ENCODE measurements at places on chromosomes 5 and 9.

DNA sequence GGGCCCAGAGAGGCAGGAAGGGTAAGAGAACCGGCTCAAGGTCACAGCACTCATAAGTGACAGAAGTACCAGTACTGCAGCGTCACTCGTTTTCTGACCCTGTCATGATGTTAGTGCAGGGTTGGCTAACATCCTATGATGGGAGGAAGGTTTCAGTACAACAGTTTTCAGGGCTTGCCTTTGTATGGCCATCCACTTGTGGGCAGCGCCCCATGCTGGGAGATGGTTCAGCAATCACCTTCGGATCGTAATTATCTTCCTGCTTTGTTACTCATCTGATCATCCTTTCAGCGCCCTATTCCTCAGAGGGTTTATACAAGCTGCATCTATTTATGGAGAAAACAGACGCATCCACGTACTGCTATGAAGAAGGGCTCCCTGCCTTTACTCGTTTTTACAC lies 2.4 kb downstream of the MAP1B start:
- no peak for DNase-seq

- DNase-seq: no peak
Measured at GRCh38 chr5:140329739-140330481, 16.5 kb downstream of the HBEGF start.

DNA sequence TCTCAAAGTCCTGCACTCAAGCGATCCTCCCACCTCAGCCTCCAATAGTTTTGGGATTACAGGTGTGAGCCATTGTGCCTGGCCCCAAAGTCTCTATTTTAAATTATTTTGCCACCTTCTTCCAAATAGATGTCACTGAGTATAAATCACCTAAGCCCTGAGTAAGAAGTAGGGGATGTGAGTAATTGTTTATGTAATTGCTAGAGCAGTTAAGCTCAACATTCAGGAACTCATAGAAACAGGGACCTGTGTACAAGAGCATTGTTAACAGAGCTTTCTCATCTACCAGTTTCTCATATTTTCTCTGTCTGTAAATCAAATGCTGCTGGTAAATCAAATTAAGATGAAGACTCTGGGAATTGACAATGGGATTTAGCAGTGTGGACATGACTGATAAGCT lies 26.3 kb downstream of the CDK7 start:
- DNase-seq: no peak

DNA sequence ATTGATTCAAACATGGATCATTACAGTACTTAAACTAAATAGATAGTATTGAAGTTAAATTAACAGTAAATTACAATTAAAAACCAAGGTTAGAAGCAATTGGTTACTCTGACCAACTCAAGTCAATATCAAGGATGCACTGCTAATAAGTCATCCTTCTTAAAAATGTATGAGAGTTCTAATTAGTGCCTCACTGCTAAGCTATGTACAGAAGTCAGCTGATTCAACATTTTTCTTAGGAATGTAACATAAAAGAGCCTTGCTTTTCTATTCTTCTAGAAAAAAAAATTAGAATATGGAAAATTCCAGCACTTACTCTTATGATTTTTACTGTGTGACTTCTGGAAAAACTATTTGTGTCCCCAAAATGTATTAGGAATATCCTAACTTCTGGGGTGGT lies 75.7 kb upstream of the FBN2 start:
- DNase-seq: no peak

- DNase-seq: no peak
Measured at GRCh38 chr5:94618029-94618492, 343 bp downstream of the KIAA0825 start.

GRCh38 chr9:131776473-131776872 lies 36.6 kb upstream of the RAPGEF1 start:
- DNase-seq: no peak

DNA sequence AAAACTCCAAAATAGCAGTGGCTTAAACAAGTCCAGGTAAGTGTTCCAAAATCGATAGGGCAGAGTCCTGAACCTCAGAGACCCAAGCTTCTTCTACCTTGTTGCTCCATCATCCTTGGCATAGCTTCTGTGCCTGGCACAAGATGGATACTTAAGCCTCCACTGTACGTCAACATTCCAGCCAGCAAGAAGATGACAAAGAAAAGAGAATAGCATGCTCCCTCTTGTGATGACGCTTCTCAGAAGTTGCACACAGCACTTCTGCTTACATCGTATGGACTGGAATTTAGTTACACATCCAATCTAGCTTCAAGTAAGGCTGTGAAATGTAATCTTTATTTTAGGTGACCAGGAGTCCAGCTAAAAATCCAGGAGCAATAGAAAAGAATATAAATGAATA lies 227.4 kb downstream of the ESM1 start:
- DNase-seq: no peak

- DNase-seq: no peak
Measured at GRCh38 chr5:83368319-83368718, 103.2 kb upstream of the VCAN start.

- DNase-seq: no peak
Measured at GRCh38 chr5:119083679-119084078, 12.8 kb downstream of the DMXL1 start.

DNA sequence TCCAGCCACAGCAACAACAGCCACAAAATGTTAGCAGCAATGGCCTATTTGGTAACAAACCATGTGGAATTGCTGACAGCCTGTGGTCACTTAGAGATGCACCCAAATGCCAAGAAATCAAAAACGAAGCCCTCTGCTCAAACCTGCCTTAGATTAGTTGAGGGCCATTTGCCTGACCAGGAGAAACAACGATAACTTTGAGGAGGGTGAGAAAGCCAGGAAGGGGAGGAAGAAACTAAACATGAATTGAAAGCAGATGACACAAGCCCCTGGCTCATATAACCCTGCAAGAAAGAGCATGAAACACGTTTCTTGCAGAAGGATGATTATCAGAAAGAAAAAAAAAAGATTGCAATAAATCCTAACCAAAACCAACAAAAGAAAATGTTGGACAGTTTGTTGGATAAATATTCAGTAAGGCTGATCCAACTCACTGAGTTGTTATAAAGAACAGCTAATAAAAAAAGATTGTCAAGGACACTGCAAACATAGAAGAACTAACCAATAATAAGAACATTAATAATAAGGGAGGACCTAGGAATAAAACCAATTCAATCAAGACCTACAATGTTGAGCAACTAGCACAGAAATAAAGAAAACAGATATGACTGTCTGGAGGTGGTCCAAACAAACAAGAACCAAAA lies 140.5 kb upstream of the SLC30A5 start:
- DNase-seq: no peak

DNA sequence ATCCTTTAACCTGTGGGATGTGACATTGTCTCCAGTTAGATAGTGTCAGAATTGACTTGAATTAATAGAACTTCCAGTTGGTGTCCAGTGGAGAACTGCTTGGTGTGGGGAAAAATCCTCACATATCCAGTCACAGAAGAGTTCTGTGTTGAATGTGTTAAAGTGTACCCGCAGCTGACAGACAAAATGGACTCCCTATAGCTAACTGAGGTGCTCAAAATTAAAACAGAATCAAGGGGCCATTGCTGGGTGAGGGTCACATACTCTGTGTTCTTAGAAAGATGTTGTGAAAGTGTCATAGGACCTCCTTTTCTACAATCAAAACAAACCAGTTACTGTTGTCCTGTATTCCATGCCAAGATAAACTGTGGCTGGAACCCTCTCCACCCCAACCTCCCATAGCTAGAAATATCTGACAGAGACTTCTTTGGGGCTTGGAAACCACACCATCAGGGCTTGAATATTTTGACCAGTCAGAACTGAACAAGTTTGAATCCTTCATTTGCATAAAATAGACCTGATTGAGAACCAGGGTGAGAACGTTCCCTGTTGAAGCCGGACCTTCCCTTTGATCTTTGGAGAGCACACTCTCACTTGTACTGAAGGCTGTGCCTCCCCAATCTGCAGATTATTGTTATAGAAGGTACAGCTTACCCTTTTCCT lies 164.0 kb upstream of the ZNF608 start:
- DNase-seq: no peak

DNA sequence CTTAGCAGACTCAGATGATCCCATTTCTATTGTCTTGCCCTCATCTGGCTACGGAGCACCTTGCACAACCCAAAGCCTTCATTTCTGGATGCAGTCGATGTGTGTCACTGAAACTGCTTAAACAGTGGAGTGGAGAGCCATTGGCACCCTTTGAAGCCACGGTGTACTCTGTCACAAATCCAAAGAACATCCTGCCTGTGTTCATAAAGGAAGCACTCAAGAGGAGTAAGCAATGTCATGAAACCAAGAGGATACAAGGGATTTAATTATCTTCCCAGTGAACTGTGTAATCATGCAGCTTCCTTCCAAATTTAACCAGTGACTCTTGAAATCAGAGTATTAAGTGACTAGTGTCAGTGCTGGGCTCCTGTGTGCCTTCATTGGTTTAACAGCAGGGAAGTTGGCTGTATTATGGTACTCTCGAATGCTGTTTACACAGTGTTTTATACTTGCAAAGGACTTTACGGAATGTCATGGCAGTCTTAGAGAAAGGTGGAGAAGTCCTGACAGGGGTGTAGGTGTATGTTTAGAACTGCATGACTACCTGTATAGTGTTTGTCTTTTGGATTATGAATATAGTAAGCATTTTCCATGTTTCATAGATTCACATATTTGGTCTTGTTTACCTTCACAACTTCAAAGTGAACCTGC lies 41.9 kb downstream of the CD180 start:
- DNase-seq: no peak

- no peak for DNase-seq
Measured at GRCh38 chr5:39555788-39556187, 131.0 kb upstream of the DAB2 start.

All from cortex of kidney (tissue), 1 donor.